ENCODE measurements at places on chromosomes 4 and X.

DNA sequence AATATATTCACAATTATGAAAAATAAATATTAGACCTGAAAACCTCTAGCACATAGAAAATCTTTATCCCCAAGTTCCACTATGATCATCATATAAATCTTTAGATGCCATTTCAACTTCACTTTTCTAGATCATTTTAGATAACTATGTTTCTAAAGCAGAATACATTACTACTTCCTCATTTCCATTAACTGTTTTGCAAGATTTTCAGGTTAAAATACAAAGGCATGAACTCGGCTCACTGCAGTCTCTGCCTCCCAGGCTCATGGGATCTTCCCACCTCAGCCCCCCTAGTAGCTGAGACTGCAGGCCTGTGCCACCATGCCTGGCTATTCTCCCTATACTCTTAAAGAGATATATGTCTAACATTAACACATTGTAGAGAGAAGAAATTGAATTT lies 1365.9 kb upstream of the AGA start:
- H3K27ac ChIP-seq: no peak overlapping the region
- no peaks in the 10 kb centered on the region for H3K27me3 ChIP-seq
- H3K36me3 ChIP-seq: no peaks in the 10 kb centered on the region
- H3K4me3 ChIP-seq: no peak overlapping the region
- no peaks in the 10 kb centered on the region for H3K4me1 ChIP-seq

DNA sequence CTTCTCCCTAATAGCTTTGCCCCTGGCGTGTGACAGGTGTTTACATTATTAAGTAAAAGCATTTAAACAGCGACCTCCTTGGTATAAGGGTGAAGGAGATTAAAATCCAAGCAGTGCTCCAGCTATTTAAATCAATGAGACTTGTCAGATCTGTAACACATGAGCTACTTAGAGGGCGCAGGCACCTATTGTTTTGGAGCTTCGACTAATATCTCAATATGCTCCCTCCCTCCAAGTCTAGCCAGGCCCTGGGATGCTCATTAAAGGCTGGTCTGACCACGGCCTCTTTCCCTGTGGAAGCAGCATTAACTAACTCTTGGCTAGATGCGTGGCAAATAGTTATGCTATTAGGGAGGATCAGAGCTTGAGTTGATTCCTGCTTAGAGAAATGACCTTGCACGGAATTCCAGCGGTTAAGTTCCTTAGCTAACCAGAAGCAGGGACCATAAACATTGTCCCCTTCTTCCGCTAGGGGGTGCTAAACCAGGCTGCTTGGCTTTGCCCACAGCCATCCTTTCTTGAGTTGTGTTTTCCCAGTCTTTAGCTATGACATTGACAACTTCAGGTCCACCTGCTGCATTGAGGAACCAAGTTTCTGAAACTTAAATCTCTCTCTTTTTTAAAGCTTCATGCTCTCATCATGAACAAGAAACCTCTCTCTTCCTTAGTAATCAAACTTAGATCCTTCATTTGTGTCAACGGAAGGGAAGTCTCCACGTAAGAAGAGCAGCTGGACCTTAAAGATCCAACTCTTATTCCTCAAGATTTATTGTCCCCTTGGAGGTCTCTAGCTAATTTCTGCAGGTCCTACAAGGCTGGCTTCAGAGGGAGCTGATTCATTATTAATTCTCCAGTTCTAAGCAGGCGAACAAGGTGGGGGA lies 80.7 kb upstream of the IGFBP7 start:
- peaks cover 26% of the 10 kb centered on the region for H3K4me1 ChIP-seq
- DNase-seq: peak; percentile 84
- no peak overlapping the region for H3K4me3 ChIP-seq

GRCh38 chr4:159871141-159871540 lies 768.3 kb downstream of the RAPGEF2 start:
- H3K27me3 ChIP-seq: no peaks in the 10 kb centered on the region
- DNase-seq: no peak
- no peaks in the 10 kb centered on the region for H3K4me1 ChIP-seq
- H3K27ac ChIP-seq: no peak overlapping the region

GRCh38 chr4:46648088-46648744 lies 258.3 kb upstream of the GABRA2 start:
- peak; percentile 84 for DNase-seq
- no peaks in the 10 kb centered on the region for H3K4me1 ChIP-seq
- H3K27ac ChIP-seq: no peak overlapping the region

GRCh38 chr4:74845834-74846233 lies 51.5 kb upstream of the BTC start:
- no peaks in the 10 kb centered on the region for H3K27me3 ChIP-seq
- H3K4me1 ChIP-seq: no peaks in the 10 kb centered on the region
- no peak overlapping the region for H3K27ac ChIP-seq
- no peak overlapping the region for H3K4me3 ChIP-seq

Data from H9 (cell line).